ENCODE measurements at places on chromosomes 2 and 18. TPM values are rescaled to one million over a fixed set of nuclear protein-coding genes. Genes with fewer than 3 reads are reported as not detected.

Gene SERPINB2
- not detected for polyA plus RNA-seq

Gene TPO
- polyA plus RNA-seq: not detected

Gene CAD
- 58.9 TPM for polyA plus RNA-seq

DNA sequence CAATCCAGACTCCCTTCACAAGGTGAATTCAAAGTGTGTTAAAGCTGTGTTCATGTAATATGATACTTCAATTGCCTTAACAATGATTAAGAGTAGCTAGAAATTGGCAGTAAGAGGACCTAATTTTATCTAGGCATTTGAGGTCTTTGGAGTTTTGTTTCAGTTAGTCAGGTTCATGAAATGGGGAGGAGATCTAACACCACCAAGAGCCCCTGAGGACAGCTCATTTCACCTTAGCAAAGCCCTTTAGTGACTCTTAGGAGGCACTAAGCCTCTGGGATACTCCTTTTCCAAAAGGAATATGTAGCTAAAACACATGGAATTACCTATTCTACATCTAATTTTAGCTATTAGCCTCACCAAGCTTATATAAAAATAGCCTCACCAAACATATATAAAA lies 716.5 kb upstream of the RAB6C start:
- DNase-seq: no peak

DNA sequence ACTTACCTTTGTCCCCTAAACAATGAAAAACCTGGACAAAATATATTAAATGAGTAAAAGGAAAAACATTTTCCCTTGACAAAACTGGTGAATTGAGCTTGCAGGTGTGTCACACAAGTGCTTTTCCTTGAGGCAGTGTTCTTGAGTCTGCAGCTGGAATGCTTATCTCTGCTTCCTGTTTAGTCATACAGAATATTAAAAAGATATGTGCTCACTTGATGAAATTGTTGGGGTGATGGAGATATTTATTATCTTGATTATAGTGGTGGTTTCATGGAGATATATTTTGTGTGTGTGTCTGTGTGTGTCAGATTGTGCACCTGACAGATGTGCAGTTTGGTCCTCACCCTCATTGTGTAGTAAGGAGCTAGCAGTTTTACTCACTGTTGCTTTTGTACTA lies 3.3 kb downstream of the TAF1B start:
- DNase-seq: no peak

DNA sequence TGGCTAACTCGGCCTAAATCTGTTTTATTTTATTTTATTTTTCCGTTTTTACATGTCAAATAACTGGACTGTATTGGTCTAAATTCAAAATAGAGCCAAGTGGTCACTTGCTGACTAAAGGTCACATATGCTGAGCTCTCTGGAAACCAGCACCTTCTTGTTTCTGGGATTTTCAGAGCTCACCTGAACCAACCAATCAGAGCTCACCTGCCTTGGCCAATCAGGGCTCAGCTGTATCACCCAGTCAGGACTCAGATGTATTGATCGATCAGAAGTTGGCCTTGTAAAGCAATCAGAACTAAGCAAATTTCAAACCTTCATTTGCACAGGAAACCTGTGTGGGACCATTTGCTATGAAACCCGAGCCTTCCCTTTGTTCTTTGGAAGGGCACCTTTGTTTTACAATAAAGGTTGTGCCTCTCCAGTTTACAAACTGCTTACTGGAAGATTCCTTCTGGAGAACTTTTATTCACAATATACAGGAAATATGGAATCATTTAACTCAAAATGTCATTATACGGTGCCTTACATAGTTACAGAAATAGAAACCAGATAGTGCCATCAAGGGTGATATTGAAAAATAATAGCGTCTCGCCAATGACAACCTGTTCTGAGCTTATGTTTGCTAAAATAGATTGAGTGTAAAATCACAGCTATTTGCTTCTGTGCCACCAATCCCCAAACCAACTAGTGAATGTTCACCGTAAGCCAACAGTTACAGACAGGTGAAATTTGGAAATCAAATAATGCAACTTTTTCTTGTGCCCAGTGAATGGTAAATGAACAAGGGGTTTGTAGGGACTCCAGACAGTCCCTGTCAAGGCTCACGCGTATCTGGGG lies 17.3 kb upstream of the PSD4 start:
- no peak for DNase-seq

GRCh38 chr2:222448748-222449181 lies 24.4 kb downstream of the SGPP2 start:
- DNase-seq: peak; percentile 93

DNA sequence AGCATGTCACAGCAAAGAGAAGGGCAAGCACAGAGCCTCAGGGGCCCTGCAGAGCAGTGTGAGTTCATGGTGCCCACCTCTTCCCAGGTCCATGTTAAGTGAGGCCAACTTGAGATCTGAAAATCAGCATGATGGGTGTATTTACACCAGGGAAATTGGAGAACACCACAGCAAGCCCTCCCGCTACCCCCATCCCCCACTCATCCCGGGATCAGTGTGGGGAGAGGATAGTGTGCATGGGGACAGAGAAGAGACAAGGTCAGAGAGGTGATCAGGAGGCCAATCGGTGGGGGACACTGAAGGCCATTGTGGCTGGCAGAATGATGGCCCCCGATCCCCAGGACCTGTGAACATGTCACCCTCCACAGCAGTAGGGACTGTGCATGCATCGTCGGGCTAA lies 54.7 kb downstream of the PTGR3 start:
- no peak for DNase-seq

GRCh38 chr18:55559739-55560138 lies 28.3 kb downstream of the TCF4 start:
- DNase-seq: no peak
